Dermis blood vessel endothelial cell (primary cell): ENCODE measurements at places on chromosomes 2 and 18.

GRCh38 chr2:239828192-239828972 lies 196.8 kb downstream of the NDUFA10 start:
- no peak for DNase-seq

DNA sequence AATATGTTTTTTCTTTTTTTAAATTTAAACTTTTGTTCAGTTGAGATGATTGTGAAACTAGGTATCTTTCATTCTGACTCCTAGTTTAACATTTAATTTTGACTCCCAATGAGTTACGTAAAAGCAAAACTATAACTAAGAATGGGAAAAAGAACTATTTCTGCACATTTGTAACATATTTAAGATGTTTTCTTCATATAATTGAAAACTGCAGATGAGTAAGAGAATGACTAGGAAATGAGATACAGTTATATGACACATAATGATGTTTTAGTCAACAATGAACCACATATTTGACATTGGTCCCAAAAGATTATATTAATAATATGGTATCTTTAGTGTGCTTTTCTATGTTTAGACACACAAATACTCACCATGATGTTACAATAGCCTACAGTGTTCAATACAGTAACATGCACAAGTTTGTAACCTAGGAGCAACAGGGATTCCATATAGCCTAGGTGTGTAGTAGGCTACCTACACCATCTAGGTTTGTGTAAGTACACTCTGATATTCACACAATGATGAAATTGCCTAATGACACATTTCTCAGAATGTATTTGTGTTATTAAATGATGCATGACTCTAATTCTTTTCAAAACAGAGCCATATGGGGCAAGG lies 12.6 kb downstream of the ERMN start:
- no peak for DNase-seq

DNA sequence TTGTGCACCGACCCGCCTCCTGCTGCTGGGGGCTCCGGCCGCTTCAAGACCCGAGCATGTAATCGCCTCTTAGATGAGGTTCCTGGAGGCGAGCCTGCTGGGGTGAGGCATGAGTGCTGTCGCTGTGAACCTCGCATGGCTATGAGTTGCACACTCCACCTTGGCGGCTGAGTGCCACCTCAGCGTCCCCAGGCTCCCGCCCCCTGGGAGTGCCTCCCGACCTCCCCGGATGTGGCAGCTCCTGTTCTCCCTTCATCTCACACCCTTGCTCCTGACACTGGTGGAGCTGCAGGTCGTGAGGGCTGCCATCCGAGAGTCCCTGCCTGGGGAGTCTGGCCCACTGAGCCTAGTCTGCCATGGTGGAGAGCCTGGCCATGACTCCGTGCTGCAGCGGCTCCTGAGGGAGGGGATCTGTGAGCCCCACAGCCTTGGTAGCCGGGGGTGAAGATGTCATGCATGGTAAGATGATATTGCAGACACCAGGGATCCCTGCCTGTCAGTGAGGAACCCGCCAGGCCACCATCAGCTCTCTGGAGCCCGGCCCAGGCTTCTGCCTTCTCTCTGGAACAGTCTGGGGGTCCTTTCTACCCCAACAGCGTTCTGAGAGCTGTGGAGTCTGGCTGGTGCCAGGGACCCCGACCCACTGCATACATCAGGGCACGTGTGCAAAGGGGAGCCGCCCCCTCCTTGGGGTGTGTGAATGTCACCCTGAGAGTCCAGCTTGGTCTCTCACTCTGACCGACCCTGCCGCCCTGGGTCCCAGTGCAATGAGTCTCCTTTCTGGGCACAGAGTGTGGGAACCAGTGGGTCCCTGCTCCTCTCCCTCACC lies 61.6 kb upstream of the HS6ST1 start:
- DNase-seq: no peak

DNA sequence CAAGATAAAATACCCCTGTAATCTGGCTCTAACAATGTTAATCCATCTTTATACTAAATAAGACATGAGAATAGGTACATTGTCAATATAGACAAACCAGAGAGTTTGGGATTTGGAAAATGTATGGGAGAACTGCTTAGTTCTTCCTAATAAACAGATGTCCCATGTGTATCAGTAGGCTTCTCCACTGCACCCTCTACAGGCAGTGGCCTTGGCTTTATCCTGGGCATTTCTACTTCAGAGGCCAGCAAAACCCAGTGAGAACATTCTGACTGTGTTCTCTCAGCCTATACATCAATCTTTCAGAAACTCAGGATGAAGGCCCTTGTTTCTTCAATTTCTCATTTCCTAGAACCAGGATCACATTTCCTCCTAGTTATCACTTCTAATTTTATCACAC lies 1167.5 kb upstream of the ACVR2A start:
- DNase-seq: no peak

GRCh38 chr18:8480506-8481328 lies 128.5 kb upstream of the RAB12 start:
- DNase-seq: peak; percentile 75

DNA sequence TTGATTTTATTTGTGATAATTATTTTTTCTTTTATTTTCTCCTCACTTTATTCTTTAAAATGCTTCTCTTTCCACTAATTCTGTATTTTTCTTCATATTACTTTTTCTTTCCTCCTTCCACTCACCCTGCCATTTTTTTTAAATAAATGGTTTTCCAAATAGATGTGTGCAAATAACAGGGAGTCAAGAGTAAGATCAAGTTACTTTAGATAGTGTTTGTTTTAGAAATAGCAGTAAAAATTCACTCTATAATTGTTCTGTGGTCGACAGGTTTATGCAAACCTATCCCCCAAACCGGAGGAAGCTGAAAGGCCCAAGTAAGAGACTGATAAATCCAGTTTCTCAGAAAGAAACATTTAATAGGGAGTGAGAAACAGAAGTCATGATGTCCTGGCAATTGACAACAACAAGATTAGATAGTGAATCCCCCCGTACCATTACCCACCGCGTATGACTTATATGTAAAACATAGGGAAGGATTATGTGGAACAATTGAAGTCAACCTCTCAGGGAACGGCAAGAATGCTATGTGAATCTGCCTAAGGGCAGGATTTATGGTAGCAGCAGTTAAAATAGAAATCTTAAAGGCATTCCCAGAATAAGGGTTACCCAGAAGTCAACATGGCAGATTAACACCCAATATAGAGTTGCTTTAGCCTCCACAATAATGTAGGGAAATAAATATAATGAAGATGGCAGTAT lies 75.5 kb downstream of the KYNU start:
- no peak for DNase-seq

GRCh38 chr2:217436386-217436785 lies 566.4 kb downstream of the TNS1 start:
- DNase-seq: no peak

DNA sequence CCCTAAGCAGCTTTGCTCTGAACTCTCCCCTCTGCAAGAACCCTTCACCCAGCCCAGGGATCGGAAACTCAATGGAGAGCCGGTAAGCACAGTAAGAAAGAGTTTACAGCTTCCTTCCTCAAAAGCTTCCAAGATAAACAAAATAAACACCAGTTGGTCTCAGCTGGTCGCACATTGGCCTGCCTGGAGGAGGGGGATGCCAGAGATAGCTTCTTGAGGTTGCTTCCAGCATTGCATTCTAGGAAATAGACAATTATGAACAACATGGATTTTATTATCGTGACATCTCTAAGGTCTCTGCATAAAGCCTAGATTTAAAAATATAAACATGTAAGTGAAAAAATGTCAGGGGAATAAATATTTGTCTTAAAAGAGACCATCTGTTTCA lies 141.5 kb upstream of the PKDCC start:
- DNase-seq: peak; percentile 2

- DNase-seq: no peak
These were observed 654 bp upstream of the MARCHF7 start for GRCh38 chr2:159711562-159712142.

DNA sequence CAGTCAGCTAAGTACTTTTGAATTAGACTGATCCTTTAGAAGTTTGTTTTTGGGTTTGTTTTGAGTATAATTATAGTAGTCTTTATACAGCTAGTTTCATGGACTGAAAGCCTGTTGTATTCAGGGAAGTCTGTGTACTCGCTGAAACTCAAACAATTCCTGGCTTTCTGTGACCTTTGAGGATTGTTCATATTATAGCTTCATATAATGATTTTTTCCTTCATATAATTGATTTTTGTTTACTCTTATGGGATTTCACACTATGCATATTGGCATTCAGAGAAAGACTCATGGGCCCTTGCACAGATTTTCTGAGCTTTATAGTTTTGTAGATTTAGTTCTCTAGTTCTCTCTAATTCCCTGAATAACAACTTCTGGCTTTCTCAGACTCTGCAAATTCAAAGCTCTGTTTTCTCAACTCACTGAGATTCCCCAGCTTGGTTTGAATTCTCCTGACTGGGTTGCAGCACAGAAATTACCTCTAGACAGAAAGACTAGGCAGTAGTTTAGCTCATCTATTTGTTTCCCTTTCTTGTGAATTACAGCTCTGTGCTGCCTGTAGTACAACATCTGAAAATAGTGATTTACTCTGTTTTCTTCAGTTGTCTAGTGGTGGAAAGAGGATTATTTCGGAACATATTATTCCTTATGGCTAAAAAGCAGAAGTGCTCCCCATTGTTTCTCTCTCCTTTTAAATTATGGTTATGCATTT lies 495.9 kb upstream of the CNTNAP5 start:
- no peak for DNase-seq

GRCh38 chr2:163686289-163686688 lies 49.5 kb downstream of the FIGN start:
- DNase-seq: no peak

DNA sequence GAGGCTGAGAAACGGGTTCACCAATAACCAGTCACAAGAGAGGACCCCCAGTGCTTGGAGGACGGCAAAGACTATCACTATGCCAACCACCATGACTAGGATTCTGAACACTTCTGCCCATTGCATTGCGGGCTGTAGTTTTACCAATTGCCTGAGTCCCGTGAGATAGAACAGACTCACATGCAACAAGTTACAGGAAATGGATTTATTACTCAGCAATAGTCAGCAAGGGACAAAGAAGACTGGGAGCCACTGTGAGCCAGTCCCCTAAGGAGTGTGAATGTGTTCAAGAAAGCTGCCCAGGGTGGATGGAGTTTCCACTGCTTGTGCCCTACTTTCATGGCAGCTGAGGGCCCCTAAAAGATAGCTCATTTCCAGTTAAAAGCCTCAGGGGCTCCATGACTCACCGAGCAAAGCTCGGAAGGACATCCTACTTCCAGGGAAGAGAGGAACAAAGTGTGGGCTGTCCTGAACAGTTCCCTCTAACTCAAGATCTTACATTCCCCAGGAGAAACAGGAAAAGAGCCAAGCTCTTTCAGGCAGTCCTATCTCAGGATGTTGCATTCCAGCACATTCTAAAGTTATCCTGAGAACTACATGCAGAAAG lies 54.4 kb downstream of the SLC4A3 start:
- DNase-seq: no peak

GRCh38 chr2:62904344-62904743 lies 146.3 kb upstream of the OTX1 start:
- DNase-seq: no peak

DNA sequence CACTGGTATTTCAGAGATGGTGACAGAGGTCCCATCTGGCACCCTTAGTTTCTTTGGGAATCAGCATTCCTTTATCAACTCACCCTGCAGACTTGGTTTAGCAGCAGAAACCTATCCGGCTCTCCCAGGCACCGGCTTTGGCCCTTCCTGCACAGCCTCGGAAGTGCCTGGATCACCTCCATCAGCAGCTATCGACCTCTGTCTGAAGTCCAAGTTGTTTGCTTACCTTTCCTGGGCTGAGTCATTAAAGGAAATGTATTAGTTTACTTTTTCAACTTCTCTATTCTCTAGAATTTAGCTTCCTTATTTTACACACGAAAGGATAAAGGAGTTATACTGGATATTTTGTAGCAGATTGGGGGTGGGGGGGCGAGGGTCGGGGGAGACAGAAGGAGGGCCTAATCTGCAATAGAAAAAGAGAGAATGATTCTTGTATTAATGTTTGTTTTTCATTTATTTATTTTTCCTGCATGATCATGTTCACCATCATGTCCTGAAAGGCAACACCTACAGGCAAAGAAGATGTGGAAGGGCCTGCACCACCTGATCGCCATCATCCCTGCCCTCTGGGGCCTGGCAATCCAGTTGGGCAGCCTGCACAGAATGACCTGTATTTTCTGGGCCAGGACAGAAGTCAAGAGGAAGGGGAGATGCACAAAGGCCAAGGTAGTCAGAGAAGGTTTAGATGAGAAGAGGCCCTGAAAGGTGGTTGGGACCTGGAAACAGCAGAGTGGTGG lies 22.1 kb upstream of the MAT2A start:
- DNase-seq: peak; percentile 27

DNA sequence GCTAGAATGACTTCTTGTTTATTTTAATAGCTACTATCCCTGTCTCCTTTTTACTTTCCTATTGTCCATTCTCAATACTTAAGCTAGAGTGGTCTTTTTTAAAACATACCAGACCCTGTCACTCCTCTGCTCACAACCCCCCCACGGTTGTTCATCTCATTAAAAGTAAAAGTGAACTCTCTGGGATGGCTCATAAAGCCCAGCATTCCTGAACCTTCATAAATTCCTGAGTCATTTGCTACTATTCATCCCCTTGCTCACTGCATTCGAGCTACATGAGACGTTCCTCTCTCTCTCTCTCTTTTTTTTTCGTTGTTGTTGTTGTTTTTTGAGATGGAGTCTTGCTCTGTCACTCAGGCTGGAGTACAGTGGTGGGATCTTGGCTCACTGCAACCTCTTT lies 148.7 kb upstream of the DSEL start:
- DNase-seq: no peak

DNA sequence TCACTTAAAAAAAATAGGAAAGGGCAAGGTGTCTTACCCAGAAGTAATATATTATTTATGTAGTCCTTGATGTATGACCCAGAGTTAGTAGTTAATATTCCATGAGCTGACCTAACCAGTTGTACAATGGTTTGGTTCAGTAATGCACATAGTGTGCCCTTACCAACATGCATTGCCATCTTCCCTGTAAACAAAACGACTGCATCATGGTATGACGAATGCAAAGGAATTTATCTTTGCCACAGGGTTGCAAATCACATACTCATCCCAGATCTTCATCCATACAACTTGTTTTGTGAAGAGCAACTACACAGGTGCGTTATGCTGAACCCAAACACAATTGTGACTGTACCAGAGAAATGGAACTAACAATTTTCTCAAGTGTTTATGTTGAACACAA lies 68.9 kb upstream of the ZSWIM2 start:
- DNase-seq: no peak

DNA sequence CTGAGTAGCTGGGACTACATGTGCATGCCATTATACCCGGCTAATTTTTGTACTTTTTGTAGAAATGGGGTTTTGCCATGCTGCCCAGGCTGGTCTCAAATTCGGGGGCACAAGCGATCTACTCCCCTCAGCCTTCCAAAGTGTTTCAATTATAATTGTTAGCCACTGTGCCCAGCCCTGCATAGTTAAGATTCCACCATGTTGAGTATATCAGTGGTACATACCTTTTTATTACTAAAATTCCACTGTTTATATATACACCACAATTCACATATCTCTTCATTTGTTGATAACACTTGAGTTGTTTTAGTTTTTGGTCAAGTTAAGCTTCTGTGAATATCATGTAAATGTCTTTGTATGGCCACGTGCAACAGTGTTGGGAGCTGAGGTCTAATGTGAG lies 12.8 kb upstream of the FMNL2 start:
- DNase-seq: no peak
